Bone marrow (tissue), 2 donors: ENCODE measurements at places on chromosomes 5 and 9.

- DNase-seq: no peak
Measured at GRCh38 chr5:170524576-170524975, 20.8 kb downstream of the KCNIP1 start.

DNA sequence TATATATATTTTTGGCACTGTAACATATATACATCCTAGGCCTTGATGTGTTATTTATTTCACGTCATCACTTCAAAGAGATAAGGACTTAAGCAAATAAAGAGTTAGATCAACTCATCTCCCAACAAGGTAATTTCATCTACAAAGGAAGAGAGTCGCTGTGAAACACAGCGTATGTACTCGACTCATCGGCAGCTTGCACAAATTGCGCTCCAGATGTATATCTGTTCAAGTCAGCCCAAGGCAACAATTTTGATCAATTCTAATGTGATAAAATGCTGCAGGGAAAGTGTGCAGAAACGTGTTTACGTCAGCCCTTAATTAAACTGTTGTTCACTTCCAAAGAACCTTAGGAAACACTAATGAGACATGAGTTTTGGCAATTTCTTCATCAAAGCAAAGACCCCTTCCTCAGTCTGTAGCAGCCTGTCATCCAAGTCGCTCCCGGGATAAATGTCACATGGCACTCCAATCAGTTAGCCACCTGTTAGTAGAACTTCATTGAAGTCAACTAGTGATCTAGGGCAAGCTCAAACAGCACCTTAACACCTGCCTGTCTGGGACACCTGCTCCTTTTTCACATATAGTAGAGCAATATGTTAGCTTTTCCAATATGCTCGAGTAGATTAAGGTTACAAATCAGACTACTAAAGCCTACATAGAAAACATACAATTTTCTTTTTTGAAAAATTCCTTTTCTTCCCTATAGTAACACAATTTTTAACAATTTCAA, 182.4 kb downstream of the NFIB start:
- DNase-seq: no peak

DNA sequence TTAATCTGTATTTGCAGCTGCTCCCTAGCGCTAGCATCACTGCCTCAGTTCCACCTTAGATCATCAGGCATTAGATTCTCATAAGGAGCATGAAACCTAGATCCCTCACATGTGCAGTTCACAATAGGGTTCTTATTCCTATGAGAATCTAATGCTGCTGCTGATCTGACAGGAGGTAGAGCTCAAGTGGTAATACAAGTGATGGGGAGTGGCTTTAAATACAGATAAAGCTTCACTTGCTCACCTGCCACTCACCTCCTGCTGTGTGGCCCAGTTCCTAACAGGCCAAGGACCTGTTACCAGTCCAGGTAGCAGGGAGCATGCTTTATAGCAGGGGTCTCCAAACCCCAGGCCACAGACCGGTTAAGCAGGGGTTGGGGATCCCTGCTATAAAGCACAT, 22.6 kb upstream of the RNF20 start:
- DNase-seq: no peak

DNA sequence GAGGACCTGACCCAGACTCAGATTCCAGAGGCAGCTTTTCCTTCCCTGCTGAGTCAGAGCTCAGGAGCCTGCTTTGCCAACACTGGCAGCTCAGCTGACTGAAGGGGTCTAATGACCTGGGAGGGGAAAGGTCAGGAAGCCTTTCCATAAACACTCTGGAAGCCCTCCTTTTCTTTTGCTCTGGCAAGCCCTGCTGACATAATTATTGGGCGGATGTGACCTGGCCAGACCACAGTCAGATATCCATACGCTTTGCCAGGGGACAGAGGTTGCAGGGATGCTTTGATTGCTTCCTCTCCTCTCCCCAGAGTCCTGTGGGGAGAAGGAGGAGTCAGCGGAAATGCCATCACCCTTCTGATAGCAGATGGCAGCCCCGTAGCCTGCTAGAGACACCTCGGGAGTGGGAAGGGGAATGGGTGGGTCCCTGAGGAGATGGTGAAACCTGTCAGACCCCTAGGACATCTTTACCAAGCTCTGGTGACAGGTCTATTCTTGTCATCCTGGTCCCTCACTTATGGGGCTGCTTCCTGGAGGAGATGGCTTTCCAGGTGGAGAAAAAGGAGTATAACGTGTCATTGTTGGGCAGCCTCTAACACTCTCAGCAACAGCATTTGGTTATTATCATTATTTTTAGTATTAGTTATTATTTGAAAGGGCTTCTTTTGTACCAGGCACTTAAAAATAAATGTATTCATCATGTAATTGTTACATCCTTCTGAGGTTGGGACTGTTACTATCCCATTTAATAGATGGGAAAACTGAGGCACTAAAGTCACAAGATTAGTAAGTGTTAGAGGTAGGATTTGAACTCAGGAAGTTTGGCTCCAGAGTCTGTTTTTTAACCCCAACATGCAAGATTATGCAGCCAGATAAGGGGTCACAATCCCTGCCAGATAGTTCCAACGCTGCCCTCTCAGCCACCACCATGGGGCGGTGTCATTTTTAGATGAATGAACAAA, 11.6 kb downstream of the COL27A1 start:
- DNase-seq: no peak

DNA sequence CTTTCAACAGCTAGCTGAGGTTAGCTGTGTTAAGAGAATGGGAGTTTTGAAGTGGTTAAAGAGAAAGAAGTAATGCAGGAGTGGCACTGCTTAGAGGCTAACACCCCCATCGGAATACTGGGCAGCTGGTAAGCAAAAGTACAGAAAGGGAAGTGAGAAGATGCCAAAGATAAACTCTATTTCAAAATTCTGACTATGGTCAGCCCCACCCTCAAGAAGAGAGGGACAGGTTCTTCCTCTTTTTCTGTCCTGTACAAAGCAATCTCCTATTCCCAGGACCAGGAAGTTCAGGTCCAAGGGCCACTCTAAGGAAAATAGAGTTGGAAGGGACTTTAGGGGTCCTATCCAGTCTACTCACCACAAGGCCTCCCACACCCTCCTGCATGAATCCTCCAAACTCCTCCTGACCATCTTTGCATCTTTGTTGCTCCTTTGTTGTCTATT, 45.9 kb upstream of the JAK2 start:
- no peak for DNase-seq

- DNase-seq: no peak
Measured at GRCh38 chr5:10227379-10227778, 22.3 kb downstream of the ATPSCKMT start.

GRCh38 chr9:32454280-32454679, 69.8 kb downstream of the ACO1 start:
- DNase-seq: no peak

DNA sequence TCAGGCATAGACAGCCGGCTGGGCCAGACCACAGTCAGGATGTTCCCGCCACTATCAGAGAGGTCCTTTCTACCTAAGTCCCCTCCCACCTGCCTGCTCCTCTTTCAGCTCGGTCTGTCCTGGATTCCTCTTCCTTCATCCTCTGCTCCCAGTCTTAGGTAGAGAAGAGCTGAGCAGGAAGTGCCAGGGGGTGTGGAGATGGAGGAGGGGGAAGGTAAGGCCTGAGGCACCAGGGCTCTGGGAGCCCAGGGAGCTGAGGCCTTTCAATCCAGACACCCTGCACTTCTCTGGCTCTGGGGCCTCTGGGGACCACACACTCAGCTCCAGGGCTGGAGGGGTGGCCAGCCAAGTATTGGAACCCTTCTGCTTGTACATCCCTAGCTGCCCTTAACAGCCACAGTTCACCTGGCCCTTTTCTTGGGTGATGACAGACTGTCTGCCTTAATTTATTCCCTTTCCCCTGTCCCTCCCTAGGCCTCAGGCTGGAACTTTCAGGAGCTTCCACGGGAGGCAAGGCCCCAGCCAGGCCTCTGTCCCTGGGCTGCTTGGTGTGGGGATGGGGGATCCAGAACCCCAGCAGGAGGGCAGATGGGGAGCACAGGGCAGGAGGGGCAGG, 15.6 kb downstream of the IRF1 start:
- no peak for DNase-seq

- no peak for DNase-seq
Measured at GRCh38 chr5:131751506-131751905, 45.3 kb downstream of the FNIP1 start.

DNA sequence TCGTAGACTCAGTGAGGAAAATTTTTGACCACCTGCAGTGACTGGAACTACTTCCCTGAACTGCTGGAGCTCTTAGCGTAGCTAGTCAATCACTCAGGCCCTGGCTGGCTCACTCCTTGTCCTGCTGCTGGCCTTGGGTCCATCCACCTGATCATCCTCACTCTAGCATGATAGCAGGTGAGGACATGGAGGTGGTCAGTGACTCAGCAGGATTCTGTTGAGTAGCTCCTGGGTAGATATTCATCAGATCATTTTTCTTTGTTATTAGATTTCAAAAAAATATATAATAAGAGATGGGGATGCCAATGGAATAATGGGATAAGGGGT, 25.0 kb upstream of the SEMA4D start:
- DNase-seq: no peak

GRCh38 chr5:6773342-6774035, 60.3 kb downstream of the TENT4A start:
- no peak for DNase-seq

DNA sequence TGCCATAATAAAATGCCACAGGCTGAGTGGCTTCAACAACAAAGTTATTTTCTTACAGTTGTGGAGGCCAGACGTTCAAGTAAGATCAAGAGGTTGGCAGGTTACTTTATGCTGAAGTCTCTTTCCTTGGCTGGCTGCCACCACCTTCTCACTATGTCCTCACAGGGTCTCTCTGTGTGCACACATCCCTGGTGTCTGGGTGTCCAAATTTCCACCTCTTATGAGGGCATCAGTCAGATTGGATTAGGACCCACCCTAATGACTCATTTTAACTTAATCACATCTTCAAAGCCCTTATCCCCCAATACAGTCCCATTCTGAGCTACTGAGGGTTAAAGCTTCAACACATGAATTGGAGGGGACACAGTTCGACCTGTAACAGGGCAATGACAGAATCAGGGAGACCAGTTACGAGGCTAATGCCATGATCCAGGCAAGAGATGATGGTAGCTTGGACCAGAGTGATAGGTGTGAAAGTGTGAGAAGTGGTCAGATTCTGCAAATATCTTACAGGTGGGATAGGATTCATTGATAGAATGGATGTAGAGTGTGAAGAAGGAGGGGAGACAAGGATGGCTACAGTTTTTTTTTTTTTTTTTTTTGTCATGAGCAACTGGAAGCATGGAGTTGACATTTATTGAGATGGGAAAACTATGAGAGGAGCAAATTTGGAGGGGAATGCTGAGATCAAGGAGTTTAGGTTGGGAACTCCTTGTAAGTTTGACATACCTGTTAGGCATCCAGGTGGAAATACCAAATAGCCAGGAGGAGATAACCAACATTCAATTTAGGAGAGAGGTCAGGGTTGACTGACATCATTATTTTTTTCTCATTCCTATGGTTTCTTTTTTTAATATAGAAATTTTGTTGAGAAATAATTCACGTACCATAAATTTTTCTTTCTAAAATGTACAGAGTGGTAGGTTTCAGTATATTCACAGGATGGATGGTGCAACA, 39.6 kb upstream of the FGF1 start:
- DNase-seq: no peak

DNA sequence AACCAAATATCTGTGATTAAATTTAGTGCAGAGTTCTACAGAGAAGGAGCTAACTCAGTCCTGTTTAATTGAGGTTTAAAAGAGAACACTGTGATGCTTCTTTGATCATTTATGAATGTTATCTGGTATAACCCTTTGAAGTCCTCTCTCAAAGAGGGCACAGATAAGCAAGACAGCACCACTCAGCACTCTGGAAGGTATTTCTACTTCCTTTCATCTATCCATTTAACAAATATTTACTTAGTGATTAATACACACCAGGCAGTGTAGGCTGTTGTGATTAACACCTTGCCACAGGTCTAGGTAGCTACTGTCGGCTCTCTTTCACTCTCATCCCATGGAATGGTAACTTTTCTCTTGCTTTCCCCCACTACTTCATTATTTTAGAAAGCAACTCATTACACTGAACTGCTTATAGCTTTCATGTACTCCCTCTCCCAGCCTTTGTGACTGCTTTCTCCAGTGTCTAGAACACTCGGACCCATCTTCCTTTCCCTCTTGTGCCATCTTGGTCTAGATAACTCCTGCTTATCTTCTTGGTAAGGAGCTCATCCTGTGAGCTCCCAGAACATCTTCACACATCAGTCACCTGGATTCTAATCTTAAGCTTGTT, 54.7 kb downstream of the GLDC start:
- no peak for DNase-seq

- no peak for DNase-seq
Measured at GRCh38 chr5:167982-168660, 23.2 kb upstream of the LRRC14B start.

GRCh38 chr9:121354141-121354540, 15.9 kb downstream of the STOM start:
- DNase-seq: no peak

DNA sequence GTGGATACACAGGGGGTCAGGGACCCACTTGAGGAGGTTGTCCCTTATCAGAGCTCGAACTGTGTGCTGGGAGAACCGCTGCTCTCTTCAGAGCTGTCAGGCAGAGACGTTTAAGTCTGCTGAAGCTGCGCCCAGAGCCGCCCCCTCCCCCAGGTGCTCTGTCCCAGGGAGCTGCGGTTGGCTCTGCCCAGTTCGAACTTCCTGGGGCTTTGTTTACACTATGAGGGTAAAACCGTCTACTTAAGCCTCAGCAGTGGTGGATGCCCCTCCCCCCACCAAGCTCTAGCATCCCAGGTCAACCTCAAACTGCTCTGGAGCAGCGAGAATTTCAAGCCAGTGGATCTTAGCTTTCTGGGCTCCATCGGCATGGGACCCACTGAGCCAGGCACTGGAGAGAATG, 15.9 kb downstream of the SRD5A1 start:
- no peak for DNase-seq

DNA sequence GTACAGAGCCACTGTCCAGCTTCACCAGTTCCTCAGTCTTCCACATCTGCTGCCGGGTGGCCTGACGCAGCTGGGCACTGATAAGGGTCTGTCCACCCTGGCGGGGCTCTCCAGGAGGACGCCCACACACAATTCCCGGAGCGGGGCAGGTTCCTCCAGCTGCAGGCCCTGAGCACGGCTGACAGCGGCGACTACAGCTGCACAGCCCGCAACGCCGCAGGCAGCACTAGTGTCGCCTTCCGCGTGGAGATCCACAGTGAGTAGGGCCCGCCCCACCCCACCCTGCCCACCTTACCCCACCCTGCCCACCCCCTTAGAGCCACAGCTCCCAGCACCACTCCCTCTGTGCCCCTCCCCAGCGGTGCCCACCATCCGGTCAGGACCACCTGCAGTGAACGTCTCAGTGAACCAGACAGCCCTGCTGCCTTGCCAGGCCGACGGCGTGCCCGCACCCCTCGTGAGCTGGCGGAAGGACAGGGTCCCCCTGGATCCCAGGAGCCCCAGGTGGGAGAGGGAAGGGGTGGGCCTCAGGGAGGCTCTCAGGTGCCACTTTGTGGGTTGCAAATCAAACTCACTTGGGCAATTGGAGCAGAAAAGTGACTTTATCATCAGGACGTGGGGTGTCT, 48.8 kb upstream of the ASS1 start:
- DNase-seq: no peak

- DNase-seq: peak; percentile 74
Measured at GRCh38 chr5:135246923-135247795, 151.9 kb downstream of the MACROH2A1 start.
